Kasumi-1 (cell line): ENCODE measurements at places on chromosomes 5 and 9.

DNA sequence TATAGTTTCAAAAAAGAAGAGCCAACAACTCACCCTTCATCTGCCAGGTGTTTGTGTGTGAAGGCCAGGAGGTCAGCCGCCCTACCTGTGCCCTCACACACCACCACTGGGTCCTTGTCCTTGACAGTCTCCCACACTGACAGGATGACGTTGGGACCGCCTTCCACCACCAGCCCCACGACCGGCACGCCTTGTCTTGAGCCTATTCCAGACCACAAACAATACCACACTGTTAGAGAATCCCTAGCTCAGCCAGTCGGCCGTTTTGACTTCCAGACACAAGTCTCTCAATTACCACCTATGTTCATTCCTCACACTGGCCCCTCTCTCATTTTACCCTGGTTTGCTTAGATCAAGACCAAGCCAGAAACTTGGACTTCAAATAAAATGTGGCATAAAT, 66.1 kb downstream of the TRPM6 start:
- no peak for DNase-seq

- DNase-seq: no peak
These were observed 56.2 kb downstream of the CNTLN start for GRCh38 chr9:17191082-17191481.

- peak; percentile 12 for DNase-seq
These were observed 221.6 kb downstream of the MAT2B start for GRCh38 chr5:163727028-163727427.

DNA sequence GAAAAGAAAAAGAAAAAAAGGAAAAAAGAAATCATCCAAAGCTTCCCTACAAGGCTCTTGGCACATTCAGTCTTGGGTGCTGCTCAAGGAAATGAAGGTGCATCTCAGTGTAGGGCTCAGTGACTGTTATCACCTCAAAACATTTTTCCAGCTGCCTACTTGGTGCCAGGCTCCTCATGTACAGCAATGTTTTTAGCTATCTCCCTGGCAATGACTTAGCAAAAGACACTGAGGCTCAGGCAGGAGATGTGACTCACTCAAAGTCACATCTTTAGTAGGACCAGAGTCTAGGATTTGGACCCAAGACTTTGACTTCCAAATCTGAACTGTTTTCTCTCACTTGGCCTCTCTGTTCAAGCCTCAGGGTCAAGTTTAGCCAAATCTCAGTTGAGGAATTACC, 264.2 kb downstream of the CRB2 start:
- DNase-seq: no peak

DNA sequence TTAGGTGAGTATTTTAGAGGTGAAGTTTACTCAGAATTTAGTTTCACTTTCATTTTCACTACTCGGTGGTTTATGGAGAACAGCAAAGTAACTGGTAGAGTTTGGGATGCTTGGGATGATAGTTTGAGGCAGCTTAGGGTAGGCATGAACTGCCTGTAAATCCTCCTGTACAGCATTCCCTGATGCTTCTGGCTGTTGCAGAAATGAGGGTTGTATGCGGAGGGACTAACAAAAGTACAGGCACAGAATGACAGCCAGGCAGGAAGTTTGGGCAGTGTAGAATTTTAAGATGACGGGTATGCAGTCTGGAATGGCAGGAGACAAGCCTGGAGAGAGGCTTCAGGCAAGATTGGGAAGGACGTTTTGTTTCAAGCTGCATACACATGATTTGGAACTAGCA, 48.0 kb upstream of the FAM120AOS start:
- DNase-seq: no peak

DNA sequence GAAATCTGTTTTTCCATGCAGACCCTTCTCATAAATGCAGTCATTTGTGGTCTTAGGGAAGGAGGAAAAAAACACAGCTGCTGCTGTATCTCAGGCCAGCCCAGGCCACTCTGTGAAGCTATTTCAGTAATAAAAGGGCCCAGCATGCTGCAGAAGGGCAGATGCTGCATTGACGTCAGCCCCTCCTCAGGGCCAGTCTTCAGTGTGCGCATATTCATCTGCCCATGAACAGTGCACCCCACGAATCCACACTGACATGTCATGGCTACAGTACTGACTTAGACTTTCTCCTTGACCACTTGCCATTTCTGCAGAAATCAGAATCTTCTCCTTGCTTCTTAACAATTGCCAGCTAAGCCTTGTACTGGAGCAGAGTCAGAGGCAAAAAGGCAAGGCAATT, 304.7 kb downstream of the GABRG2 start:
- DNase-seq: no peak

DNA sequence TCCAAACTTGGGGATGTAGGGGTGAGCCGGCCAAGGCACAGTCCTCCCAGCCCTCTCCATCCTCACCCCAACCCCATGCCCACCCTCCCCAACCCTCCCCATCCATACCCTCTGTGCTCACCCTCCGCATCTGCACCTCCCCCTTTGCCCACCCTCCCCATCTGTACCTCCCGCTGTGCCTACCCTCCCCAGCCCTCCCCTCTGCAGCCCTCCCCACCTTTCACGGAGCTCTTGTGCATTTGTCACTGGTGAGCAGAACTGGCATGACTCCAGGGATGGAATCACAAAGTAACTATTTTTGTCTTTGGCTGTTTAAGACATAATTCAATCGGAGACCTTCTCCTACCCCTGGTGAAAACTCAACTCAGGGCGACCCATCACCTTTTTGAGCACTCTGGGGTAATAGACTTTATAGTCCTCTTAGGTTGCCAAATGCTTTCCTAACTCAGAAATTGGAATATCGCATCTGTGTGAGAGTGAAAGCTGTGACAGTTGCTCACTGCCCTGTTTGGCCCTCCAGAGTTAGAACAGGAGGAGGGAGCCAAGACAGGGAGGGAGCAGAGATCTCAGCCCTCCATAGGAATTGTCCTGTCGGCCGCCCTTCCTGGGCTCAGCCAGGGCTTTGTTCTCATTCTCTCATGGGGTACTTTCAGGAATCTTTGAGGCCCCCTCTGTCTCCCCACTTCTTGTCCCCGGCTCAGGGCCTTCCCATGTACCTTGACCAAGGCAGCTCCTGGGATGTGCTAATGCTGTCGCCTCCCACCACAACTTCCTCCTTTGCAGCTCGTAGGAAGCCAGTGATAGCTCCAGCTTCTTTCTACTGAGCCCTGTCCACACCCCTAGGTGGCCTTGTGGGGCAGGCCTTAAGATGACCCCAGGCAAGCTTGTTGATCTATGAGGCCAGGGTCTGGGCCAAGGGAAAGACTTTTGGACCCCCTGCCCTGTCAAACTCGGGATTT, 36.2 kb downstream of the OTULIN start:
- peak; percentile 73 for DNase-seq

GRCh38 chr5:16616536-16617273, at the start of gene RETREG1:
Gene RETREG1 (minus strand): TSS chr5:16616997. CDS start chr5:16616971, 26 bp downstream.
- DNase-seq: peak; percentile 8
